Inflammatory macrophage treated with lipopolysaccharide for 4 hours (primary cell): ENCODE measurements at places on chromosomes 7 and 10.

- DNase-seq: no peak
Measured at GRCh38 chr7:96300502-96300901, 21.4 kb downstream of the SLC25A13 start.

GRCh38 chr10:76830218-76830617 is 807.4 kb downstream of the KCNMA1 start:
- DNase-seq: no peak

DNA sequence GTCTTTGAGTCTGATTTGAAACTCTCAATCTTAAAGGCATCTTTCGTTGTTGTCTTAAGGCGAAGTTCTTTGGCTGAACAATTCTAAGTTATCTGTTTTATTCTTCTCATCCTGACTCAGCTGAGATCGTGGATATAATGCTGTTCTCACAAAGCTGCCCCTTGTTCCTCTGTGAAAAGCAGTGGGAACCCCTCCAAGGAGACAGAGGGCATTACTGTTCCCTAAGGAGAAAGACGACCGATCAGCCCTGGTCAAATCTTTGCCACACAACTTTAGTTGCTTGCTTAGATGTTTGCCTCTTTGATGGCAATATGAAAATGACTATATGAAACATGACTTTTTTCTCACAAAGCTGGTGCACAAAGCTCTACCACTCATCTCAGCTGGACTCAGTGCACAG is 1016.7 kb downstream of the REEP3 start:
- DNase-seq: no peak

DNA sequence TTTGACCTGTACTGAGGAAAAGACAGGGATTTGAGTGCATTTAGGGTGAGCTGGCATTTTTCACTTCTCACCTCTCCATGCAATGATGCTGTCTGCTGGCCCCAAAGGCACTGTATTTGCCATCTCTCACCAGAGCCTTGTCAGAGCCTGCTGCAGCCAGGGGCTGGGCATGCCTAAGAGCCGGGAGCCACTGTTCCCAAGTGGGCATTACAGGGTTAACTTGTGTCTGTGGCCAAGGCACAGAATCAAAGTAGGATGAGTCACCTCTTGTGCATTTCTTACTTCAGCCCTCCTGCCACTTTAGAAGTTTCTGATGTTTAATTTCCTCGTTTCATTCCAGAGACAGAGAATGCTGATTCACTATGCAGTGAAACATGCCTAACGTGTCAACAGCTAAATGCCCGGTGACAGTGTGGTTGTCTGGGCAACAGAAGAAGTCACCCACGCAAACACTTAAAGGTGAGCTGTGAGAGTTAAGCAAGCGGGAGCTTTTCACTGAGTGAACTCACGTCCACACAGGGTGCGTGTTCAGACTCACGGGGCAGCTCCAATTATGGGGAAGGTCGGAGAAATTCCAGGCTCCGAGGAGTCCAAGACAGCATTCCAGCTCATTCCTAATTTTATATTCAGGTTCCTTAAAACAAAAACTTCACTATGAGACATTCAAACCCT is 57.1 kb upstream of the IGFBP3 start:
- DNase-seq: peak; percentile 2

- DNase-seq: no peak
Measured at GRCh38 chr10:71059054-71059818, 153.1 kb upstream of the UNC5B start.

GRCh38 chr10:17464545-17464944 is 10.2 kb upstream of the ST8SIA6 start:
- no peak for DNase-seq
